ENCODE measurements at places on chromosomes 13 and 19. TPM values are rescaled to one million over a fixed set of nuclear protein-coding genes. Genes with fewer than 3 reads are reported as not detected.

Gene SPTBN4
- 1.5 TPM for total RNA-seq

Gene MUC16
- total RNA-seq = not detected

Gene PROZ
- not detected for total RNA-seq

Gene CYP4F3
- total RNA-seq = not detected

Gene C13orf42
- not detected for total RNA-seq

Gene KCNN4
- total RNA-seq = not detected

Gene ELANE
- 4.6 TPM for total RNA-seq

Gene MISP3
- 1.4 TPM for total RNA-seq
